ENCODE measurements at places on chromosomes 13 and 19. TPM values are rescaled to one million over a fixed set of nuclear protein-coding genes. Genes with fewer than 3 reads are reported as not detected.

Gene ANGPTL8
- not detected for total RNA-seq

Gene POLD1
- 36.7 TPM for total RNA-seq

Gene VSTM1
- total RNA-seq: 1.2 TPM

Gene KCNC3
- total RNA-seq: not detected

Gene HIPK4
- 0.07 TPM for total RNA-seq

Gene LIN37
- total RNA-seq: 8.6 TPM

Gene B3GNT3
- total RNA-seq: not detected

Gene IFNL1
- total RNA-seq: not detected

Gene PTPRH
- total RNA-seq: 0.51 TPM

All from HFFc6 (cell line).